ENCODE measurements at places on chromosomes 7 and 10.

DNA sequence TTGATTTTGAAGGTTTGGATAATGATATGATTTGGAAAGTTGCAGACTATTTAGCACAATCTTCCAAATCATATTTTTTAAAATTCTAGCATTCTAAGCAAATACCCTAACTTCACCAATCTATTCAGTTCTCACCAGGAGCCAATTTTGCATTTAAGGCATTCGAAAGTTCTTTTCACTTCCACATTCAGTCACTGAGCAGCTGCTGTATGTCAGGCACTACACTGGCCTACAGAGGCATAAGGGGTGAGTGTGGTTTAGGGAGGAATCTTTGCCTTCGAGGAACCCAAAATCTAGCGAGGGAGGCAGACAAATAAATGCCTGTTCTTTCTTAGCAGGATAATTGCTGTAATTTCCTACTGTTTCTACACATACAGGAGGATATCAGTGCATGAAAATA, 10.7 kb upstream of the UCN3 start:
- DNase-seq = no peak

- DNase-seq = no peak
These were observed 639.3 kb upstream of the GALNT17 start for GRCh38 chr7:70492625-70493024.

DNA sequence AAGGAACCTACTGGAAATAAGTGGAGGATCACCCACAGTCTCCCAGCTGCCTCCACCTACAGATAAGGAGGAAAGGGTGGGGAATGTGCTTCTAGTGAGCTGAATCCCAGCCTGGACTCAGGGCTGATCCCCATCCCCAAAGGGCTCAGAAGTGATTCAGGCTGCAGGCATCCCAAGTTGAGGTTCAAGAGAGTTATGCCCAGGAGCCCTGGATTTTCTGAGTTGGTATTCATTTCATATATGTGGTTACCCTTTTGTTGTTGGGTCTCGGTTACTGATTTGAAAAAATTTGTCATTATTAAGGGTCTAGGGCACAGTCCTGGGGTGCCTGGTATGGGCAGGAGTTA, 30.0 kb upstream of the SRGN start:
- DNase-seq = no peak

GRCh38 chr10:6062101-6062771, at the start of gene IL2RA:
IL2RA (minus strand) TSS chr10:6062367; CDS start chr10:6062151, 216 bp downstream.
- peak; percentile 84 for DNase-seq

DNA sequence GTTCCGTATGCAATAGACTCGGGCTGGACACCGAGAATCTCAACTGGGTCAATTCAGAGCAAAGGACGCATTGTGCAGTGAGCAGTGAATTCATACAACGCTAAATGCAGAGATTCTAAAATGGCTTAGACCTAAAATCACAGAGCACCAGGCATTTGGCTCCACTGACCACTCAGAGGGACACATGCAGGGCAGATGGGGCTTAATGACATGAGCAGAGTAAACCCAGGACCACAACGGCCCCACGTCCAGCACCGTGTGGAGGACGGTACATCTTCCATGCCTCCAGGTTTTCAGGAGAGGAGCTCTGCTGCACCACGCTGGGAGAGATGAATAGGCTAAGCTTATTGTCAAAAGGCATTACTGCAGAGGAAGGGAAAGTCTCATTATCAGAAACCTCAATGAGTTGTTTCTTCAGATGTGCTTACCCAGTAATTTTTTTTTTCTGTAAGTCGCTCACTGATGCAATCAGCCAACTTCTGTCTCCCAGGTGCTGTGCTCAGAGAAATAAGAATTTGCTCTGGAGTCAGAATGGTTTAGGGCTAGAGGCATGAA, 555.0 kb downstream of the PTPRN2 start:
- no peak for DNase-seq

- DNase-seq = peak; percentile 26
These were observed 107.5 kb downstream of the ELMO1 start for GRCh38 chr7:37341033-37341630.

DNA sequence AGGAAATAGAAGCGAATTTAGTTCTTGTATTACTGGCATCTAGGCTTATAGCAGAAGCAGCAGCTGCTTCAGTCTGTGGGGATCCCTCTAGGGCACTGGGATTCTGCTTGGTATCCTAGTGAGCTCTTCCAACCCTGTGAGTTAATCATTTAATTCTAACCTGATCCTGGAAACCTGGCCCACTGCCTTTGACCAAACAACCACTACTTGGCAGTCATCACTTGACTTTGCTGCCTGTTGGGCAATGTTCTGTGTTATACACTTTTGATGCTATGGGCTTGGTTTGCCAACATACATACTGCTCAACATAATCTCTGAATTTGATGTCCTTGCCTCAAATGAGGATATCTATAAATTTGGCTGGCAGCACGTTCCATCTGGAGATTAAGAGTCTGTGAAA, 813.4 kb downstream of the ANKRD7 start:
- no peak for DNase-seq

GRCh38 chr7:24496036-24496435, 77.2 kb upstream of the PALS2 start:
- no peak for DNase-seq

- no peak for DNase-seq
These were observed 94.6 kb upstream of the BTBD16 start for GRCh38 chr10:122176232-122177213.

- DNase-seq = peak; percentile 11
These were observed 20.4 kb downstream of the GRID2IP start for GRCh38 chr7:6530626-6531491.

- no peak for DNase-seq
These were observed 36.2 kb downstream of the AGAP4 start for GRCh38 chr10:45811075-45811474.

DNA sequence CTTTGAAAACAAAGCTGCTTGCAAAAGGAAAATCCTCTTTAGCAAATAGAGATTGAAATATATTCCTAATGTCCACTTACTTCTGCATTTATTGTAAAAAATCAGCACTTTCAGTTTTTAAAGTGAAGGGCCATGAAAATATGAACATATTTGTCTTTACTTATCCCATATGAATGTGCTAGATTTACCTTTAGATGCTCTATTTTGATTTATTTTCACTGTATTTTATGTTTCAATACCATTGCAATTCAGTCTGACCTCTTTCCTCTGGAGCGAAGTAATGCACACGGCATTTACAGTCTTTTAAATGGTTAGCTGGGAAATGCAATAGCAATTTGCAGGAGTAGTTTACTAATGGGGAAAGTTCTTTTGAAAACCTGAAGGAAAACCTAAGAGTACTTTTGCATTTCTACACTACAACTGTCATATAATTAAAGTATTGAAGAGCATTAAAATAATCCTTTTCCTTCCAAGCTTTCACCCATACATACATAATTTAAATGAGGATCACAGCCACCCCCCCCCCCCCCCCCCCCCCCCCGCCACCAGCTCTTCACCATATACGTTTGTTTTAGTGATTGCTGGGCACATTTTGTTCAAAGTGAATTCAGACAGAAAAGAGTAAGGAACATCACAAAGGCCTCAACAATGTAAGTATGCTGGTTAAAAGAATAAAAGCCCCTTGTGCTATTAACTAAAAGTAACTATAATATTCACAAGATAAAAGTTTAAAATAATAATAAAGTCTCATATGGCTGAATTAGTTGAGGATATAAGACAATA, 3.5 kb downstream of the SKIDA1 start:
- no peak for DNase-seq

DNA sequence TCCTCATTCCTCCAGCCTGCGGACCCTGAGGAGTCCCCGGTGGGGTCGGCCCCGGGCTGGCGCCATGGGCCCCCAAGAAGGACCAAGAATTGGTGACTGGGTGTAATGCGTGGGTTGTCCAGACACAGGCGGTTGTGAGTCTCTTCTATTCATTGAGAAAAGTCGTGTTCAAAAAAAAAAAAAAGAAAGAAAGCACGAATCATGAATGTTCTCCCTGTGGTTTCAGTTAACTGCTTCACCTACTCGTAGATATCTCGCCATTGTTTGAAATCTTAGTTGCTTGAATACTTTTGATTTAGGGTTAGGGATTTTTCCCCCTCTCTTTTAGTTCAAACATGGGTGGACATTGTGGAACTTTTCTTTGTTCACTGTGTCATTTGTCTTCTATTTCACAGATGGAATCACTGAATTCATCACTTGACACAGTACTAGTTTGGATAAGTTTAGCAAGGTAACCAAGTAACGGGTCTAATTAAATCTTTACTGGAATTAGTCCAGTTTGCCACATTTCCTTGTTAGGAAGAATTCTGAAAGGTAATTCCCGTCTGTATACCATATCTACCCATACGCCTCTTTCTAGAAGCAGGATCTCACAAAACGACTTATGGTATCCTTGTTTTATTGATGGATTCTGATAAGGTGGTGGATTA, 775 bp downstream of the STARD3NL start:
- no peak for DNase-seq

GRCh38 chr7:22732556-22733126, 5.6 kb downstream of the IL6 start:
- DNase-seq = no peak

DNA sequence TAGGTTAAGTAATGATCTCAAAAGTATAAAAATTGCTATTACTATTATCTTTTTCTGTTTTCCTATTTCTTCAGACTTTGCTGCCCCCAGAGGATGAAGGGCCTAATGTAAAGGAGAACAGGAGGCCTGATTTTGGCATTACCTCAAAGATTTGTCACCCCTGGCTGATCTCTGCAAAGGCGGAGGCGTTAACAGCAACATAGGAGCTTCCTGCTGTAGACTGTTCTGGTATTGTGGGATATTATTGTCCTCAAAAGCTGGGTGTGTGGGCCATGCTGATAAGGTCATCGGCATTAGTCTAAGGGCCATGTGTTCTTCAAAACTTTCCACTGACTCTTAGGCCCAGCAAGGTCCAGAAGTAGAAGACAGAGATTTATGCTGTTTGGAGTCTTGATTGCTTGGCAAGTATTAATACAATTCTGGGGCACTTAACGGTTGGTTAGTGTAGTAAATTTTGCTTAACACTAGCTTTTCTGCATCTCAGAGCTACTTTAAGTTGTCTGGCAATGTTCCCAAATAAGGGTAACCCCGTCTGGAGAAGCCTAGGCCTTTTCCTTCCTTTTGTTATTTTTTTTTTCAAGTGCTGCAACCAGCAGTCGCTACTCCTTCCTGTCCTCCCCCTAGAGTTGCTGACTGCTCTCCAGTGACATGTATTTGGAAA, 14.0 kb upstream of the ENTPD1 start:
- DNase-seq = no peak

GRCh38 chr7:24836084-24836483, 78.8 kb upstream of the GSDME start:
- no peak for DNase-seq

- DNase-seq = no peak
These were observed 9.4 kb upstream of the NKX2-3 start for GRCh38 chr10:99523251-99523773.

GRCh38 chr10:133422807-133423771, 1.3 kb downstream of the SPRN start:
- DNase-seq = no peak

GRCh38 chr10:57624066-57624465, 643.6 kb downstream of the IPMK start:
- no peak for DNase-seq

GRCh38 chr7:74289018-74289658, at the start of gene CLIP2:
CLIP2 (plus strand) TSS chr7:74289407; CDS start chr7:74317547, 28,140 bp downstream.
- DNase-seq = peak; percentile 68

Data from T-helper 2 cell treated with Interferon-gamma antibody and Interleukin-4, amounts not matched to agents 5 μg/mL and 100 μg/mL, for 36 hours (primary cell).